ENCODE measurements at places on chromosomes 5 and 9. TPM values are rescaled to one million over a fixed set of nuclear protein-coding genes. Genes with fewer than 3 reads are reported as not detected.

TLX3 gene
- not detected for total RNA-seq

GRCh38 chr9:136631038-136632000 is 31.4 kb upstream of the EGFL7 start:
- peak; percentile 79 for DNase-seq

AFAP1L1 gene
- 8.4 TPM for total RNA-seq

DNA sequence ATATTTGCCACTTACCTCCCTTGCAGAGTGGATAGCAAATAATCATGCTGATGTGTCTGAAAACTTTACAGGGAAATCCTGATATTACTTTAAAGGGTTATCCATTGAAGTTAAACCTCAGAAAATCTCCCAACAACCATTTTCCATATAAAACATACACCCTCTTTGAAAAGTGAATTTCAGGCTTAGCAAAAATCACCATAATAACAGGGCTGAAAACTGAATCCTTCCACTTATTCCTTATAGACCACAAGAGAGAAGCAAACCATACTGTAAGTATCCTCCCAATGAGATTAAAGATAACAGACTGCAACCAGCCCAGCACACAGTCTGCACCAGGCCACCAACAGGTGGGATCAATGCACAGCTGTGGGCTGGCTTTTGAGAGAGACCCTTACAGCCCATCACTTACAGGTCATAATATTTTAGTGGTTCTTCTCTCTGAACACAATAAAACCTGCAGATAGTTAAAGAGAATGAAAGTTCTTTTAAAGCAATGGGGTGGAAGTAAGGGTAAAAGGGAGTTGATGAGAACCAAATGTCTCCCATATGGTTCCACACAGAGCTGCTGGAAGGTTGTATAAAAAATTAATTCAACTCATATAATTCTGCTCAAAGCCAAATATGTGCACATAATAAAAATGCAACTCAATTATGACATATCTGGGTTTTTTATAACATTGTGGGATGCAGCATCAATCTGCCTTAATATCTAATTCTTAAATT is 376.2 kb upstream of the GRAMD2B start:
- no peak for DNase-seq

NUDCD2 gene
- total RNA-seq: 28.1 TPM

PCDHGA12 gene
- total RNA-seq: 5.0 TPM

C5orf52 gene
- not detected for total RNA-seq

GRCh38 chr9:137461316-137461662 is 2.2 kb upstream of the NSMF start:
- DNase-seq: no peak

- peak; percentile 55 for DNase-seq
These were observed 577 bp downstream of the RNF145 start for GRCh38 chr5:159208514-159209437.

DNAH5 gene
- 13.3 TPM for total RNA-seq

GRCh38 chr5:147143215-147143614 is 91.6 kb upstream of the STK32A start:
- DNase-seq: no peak

GRCh38 chr5:68054638-68055037 is 160.9 kb upstream of the PIK3R1 start:
- no peak for DNase-seq

DNA sequence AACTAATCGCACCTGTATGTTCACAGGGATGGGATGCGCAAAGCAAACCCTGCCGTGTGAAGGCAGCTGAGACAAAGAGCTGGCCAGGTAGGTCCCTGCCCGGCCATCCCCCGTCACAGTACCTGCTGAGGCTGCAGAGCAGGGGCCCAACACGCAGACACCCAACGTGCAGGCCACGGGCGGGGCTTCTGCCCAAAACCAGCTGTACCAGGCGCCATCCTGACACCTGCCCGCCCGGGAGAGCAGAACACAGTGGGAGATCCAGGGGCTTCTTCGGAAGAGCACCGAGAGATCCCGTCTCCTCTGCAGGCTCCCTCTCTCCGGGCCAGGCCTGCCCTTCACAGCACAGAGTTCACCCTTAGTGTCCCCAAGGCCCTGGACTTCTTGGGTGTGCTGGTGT is 28.4 kb downstream of the ABO start:
- peak; percentile 23 for DNase-seq

CARD9 gene
- total RNA-seq: 11.5 TPM

DNA sequence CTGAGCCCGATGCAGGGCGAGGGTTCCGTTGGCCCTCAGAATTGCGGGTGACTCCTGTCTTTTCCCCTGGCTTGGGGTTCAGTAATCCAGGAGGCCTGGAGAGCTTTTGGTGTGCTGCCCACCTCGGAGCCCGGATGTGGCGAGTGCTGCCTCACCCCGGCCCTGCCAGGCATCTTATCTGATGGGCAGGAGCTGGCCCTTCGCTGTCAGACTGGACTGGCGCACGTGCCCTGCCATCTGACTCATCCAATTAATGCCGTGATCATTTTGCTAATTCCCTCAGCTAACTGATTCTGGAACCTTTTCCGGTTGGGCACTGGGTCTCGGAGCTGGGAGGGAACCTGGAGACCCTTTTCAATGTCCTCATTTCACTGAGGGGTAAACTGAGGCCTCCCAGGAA is 34.6 kb downstream of the RXRA start:
- DNase-seq: peak; percentile 90

PDE4D gene
- 106 TPM for total RNA-seq

DNA sequence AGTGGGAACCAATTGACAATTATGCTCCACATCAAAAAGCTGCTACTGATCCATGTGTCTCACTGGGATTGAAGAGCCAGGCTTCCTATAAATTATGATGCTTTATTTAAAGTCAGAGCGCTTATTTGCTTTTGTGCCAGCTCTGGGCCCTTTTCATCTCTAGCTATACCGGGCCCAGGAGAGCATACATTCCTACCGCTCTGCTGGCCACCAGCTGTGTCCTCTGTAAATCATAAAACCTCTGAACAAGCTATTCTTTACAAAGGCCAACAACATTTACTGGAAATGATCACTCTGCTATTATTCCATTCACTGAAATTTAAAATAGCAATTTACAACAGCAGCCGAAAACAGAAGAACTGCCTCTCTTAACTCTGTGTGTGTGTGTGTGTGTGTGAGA is 86.6 kb downstream of the ZNF608 start:
- no peak for DNase-seq

DNA sequence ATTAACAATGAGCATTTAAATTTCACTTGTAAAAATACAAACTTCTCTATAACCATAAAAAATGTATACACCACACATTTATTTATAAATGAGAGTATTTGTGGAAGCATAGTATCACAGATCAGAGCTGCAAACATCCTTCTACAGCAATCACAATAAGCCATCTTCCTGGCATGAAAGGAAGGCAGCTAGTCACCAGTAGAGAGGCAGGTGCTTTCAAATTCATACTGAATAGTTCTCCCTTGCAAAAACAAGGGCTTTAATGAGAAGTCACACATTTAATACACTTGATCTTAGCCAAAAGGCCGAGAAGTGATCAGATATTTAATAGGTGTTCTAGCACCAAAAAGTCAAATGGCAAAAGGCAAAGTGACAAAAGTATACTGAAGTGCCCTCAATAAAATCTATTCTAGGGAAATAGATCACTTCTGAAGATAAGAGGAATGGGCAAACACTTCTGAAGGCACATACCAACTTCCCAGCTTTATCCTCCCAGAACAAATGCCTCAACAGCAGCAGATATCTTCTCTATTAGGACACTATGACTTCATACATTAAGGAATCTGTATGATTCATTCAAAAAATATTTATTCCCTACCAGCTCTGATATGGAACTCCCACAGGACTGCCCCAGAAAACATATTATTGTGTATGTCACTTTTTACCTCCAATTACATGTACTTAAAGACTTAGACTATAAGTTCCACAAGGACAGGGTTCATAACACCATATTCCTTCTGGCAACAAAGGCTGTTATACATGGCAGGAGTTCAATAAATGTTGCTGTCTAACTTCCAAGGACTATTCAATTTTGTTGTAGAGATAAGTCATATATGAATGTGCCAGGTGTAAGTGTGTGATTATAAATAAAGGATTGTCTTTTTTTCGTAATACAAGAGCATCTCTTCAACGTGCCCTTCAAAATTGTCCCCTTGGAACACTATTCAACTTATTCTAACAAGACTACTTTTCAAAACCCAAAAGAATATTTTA is 31.7 kb downstream of the MAPKAP1 start:
- no peak for DNase-seq

GRCh38 chr5:156188016-156188415 is 138.9 kb upstream of the SGCD start:
- no peak for DNase-seq

CD14 gene
- 17.3 TPM for total RNA-seq

MARCHF11 gene
- total RNA-seq: not detected

SPINK7 gene
- not detected for total RNA-seq

DNA sequence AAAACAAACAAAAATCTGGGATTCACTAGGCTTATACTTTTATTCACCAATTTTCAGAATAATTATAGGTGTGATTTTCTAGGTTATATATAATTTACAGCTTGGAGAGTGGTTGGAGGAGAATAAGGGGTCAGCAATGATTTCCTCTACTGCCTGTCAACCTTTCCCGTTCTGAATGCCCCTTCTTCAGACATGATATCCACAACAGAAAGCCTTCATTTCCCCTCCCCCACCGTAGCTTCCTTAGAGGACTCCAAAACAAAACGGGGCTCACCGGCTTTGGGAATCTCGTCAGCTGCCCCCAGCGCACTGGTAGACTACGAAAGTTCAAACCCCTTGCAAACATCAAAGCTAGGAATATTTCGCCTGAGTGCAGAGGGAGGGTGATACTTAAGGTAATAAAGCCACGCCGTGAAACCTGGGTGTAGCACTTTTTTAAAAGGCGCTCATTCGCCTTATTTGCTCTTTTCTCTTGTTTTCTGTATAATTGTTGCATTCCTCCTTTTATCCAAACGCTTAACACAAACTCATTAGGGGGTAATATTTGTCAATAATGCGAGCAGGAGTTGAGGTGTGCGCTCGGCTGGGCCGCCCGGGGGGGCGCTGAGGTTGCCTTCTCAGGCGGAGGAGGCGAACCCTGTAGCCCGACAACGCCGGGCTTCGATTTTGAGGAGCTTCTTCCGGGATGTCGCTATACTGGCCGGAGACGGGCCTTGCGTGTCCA is 2.4 kb downstream of the OTP start:
- DNase-seq: no peak

ANKRD18A gene
- 16.6 TPM for total RNA-seq

ARL14EPL gene
- not detected for total RNA-seq

GRCh38 chr9:123402981-123403509 is 47.0 kb downstream of the CRB2 start:
- DNase-seq: no peak

GRCh38 chr9:82531795-82532194 is 531.1 kb downstream of the RASEF start:
- no peak for DNase-seq

- DNase-seq: no peak
These were observed 52.3 kb upstream of the RARS1 start for GRCh38 chr5:168434001-168434400.

GRCh38 chr5:142971303-142972013 is 201.3 kb downstream of the ARHGAP26 start:
- no peak for DNase-seq

DNA sequence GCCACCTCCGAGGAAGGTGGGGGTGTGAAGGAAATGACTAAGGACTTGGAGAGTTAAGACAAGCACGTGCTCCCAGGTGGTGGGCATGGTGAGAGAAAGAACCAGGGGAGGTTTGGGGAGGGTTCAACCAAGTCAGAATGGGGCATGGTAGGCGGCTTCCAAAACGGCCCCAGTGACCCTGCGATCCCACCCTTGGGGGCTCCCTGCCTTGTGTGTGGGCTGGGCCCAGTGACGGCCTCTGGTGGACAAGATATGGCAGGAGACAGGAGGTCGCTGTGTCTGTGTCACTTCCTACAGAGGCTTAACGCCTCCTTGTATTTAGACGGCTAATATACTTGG is 51.3 kb upstream of the IRX4 start:
- DNase-seq: no peak

DNA sequence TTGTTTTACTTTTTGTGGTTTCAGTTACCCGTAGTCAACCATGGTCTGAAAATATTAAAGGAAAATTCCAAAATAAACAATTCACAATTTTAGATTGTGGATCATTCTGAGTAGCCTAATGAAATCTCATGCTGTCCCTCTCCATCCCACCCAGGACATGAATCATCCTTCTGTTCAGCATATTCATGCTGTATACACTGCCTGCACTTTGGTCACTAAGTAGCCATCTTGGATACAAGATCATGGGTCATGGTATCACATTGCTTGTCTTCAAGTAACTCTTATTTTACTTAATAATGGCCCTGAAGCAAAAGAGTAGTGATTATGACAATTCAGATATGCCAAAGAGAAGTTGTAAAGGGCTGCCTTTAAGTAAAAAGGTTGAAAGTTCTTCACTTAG is 536.5 kb upstream of the ACO1 start:
- no peak for DNase-seq

NRG2 gene
- total RNA-seq: 13.9 TPM

DNA sequence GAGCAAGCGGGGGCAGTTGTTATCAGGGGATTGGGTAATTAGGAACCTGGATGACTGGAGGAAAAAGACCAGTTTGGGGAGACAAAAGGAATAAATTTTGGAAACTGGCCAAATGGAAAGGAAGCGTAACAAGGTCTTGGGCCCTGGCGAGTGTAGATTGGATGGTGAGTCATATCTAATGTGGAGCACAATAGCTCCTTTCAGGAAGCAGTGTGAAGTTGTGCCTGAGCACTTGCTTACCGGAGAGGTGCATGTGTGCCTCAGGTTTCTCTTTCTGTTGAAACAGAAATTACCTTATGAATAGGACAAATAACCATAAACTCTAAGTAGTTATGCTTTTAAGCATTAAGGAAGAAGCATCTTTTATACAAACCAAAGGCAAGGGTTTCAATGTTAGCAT is 176.4 kb downstream of the KIF4B start:
- DNase-seq: no peak

- no peak for DNase-seq
These were observed 34.5 kb downstream of the BRINP1 start for GRCh38 chr9:119334745-119335144.

DNA sequence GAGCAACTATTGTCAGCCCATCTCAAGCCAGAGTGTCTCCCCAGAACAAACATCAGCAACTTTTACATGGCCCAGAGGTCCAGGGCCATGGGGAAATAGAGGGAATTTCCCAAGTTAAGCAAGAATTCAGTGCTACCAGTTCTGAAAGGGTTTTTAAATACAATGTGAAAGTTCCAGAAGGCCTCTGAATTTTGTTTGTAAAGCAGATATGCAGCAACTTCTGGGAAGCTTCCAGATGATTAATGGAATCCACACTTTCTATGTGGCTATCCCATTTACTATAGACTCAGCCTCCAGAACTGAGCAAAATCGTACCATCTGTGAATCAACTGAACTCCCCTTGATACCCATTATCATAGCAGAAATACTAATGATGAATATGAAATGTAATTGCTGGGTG is 93.8 kb downstream of the FEM1C start:
- DNase-seq: no peak

GALNT12 gene
- 38.5 TPM for total RNA-seq

DNA sequence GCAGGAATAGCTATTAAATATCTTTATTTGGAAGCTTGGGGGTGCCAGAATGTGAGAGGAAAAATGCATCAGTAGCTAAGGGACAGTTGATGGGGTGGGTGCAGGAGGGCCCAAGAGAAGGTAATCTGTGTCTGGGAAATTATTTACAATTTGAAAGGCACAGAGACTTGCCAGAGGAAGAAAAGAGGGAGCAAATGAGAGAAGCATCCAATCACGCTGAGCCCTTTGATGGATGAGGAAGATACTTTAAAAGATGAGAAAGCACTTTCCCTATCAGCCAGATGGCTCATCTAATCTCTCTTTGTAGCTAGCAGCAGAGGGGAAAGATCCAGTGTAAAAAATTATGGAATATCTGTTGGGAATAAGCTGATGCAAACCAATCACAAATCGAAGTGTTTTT is 57.0 kb upstream of the ABCA1 start:
- DNase-seq: no peak

- DNase-seq: no peak
These were observed 34.3 kb upstream of the FSD1L start for GRCh38 chr9:105413525-105413924.

MLANA gene
- not detected for total RNA-seq

Measured in ureter (tissue), 1 donor.